T-helper 2 cell treated with Interferon-gamma antibody and Interleukin-4, amounts not matched to agents 5 μg/mL and 100 μg/mL, for 36 hours (primary cell): ENCODE measurements at places on chromosomes 13 and 19.
A peak's percentile ranks its signal among the peaks of the same experiment; 100 is the strongest.

DNA sequence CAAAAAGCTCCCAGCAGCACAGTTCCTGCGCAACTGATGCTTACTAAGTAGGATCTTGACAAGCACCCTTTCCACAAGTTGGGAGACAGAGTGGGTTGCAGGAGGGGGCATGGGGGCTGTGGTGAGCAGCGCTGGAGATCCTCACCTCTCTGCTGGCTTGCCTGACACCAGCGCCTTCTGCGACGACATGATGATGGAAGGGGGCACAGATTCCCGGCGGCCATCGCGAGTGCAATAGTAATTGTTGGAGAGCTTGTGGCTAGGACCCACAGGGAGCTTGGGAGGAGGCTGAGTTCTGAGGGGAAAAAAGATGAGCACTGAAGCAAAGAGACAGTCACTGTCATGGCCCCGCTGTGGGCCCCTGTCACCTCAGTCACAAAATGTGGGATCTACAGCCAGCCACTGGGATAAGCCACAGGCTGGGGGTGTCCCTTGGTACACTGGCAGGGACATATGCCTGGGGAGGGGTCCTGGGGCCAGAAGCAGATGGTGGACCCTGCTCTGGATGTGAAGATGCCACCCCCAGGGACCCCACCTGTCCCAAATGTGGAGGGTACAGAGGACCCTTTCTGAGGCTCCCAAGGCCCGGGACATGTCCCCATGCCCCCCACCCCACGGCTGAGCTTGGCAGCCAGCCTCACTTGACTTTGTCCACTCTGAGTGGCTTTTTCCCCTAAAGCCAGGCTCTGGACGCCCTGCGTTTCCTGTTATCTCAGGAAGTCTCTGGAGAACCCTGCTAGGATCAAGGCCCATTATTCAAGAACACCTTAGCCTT, 4.6 kb downstream of the NDUFA7 start:
- no peak overlapping the region for H3K4me3 ChIP-seq
- no peak for DNase-seq
- H3K27ac ChIP-seq, result no peak overlapping the region
- H3K27me3 ChIP-seq, result no peaks in the 10 kb centered on the region

- peak overlapping the region; percentile 93 for H3K27ac ChIP-seq
- DNase-seq, result no peak
- peak overlapping the region; percentile 87 for H3K4me3 ChIP-seq
- H3K4me1 ChIP-seq, result peaks cover 13% of the 10 kb centered on the region
- H3K27me3 ChIP-seq, result no peaks in the 10 kb centered on the region
- peaks cover 9% of the 10 kb centered on the region for H3K36me3 ChIP-seq
These were observed 489 bp upstream of the ZNF653 start for GRCh38 chr19:11506101-11506555.

- H3K4me3 ChIP-seq, result peak overlapping the region; percentile 78
- no peaks in the 10 kb centered on the region for H3K36me3 ChIP-seq
- no peak for DNase-seq
These were observed 16.7 kb upstream of the COLGALT1 start for GRCh38 chr19:17538684-17539237.

- peaks cover 63% of the 10 kb centered on the region for H3K4me1 ChIP-seq
- H3K27ac ChIP-seq, result peak overlapping the region; percentile 95
- H3K36me3 ChIP-seq, result peaks cover 46% of the 10 kb centered on the region
These were observed 43.7 kb downstream of the BBC3 start for GRCh38 chr19:47187335-47187655.

DNA sequence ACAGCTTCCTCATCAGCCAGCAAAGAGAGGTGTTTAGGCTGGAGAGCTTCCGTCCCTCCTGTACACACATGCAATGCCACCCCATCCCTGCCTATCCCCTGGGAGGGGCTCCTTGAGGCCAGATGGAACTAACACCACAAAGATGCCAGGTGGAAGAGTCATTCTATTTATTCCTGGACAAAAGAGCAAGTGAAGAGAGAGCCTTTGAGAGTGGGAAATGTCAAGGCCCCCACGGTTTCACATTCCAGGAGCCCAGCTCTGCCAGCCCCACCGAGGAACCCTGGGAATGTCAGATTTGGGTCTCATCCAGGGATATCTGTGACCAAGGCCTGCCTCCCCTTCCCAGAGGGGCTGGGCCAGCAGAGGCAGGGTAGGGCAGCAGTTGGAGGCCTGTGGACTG, 30.8 kb upstream of the IGFL1 start:
- no peak for DNase-seq
- no peaks in the 10 kb centered on the region for H3K36me3 ChIP-seq
- H3K4me1 ChIP-seq, result no peaks in the 10 kb centered on the region
- H3K27me3 ChIP-seq, result peaks cover 34% of the 10 kb centered on the region

DNA sequence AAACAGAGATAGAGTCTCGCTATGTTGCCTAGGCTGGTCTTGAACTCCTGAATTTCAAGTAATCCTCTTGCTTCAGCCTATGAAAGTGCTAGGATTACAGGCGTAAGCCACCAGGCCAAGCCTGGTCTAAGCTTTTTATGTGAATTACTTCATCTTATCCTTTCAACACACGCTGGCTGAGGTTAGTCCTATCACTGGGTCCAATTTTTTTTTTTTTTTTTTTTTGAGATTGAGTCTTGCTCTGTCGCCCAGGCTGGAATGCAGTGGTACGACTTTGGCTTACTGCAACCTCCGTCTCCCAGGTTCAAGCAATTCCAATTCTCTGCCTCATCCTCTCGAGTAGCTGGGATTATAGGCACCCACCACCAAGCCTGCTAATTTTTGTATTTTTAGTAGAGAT, 10.4 kb downstream of the MYO1F start:
- DNase-seq, result no peak
- peaks cover 47% of the 10 kb centered on the region for H3K4me1 ChIP-seq
- H3K27ac ChIP-seq, result no peak overlapping the region
- peaks cover 47% of the 10 kb centered on the region for H3K36me3 ChIP-seq
- H3K27me3 ChIP-seq, result no peaks in the 10 kb centered on the region

- no peaks in the 10 kb centered on the region for H3K36me3 ChIP-seq
- H3K27ac ChIP-seq, result no peak overlapping the region
- H3K27me3 ChIP-seq, result no peaks in the 10 kb centered on the region
- no peaks in the 10 kb centered on the region for H3K4me1 ChIP-seq
- H3K4me3 ChIP-seq, result no peak overlapping the region
- DNase-seq, result no peak
These were observed 78.0 kb upstream of the OXGR1 start for GRCh38 chr13:97072297-97072696.
